ENCODE measurements at places on chromosomes 2 and 18.

DNA sequence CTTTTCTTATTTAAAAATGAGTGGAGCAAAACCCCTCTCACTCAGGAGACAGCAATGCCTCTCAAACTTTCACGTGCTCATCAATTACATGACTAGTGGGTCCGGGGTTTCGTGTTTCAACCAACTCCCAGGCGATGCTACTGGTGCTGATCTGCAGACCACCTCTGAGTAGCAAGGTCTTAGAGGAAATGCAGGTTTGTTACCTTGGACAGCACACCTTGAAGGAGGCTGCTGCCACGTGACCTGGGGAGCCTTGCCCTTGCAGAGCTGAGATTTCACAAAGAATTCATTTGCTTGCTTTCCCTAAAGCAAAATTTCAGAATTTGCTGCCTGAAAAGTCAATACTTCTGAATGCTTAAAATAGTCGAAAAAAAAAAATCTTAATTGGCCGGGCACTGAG, 32.4 kb downstream of the SMIM21 start:
- no peak for DNase-seq

GRCh38 chr2:66694087-66694860, 259.3 kb downstream of the MEIS1 start:
- DNase-seq, result no peak

GRCh38 chr2:185012643-185013042, 414.3 kb downstream of the ZNF804A start:
- DNase-seq, result no peak

DNA sequence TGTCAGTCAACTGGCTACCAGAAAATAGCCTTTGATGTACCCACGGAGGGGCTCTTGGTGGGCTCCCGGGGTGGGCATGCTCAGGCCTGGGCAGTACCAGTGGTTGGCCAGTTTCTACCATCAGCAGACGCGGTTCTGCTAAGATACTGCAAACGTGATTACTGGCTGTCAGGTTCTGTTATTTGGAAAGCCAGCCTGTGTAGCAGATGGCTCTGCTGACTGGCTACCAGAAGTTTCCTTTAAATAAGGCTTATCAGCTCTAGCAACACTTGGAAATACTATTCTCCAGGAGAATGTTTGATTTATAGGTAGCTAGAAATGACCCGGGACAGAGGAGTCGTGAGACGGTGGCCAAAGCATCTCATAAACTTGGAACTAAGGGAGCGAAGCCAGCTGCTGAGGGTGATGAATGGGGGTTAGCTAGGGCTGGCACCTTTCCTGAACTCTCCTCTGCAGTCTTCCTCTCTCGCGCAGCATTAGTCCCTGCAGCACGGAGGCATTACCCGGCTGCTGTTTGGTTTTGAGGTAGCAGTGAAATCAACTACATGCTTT, 171.9 kb downstream of the AGAP1 start:
- no peak for DNase-seq

- DNase-seq, result no peak
Measured at GRCh38 chr2:149258531-149258930, 71.9 kb upstream of the LYPD6 start.

DNA sequence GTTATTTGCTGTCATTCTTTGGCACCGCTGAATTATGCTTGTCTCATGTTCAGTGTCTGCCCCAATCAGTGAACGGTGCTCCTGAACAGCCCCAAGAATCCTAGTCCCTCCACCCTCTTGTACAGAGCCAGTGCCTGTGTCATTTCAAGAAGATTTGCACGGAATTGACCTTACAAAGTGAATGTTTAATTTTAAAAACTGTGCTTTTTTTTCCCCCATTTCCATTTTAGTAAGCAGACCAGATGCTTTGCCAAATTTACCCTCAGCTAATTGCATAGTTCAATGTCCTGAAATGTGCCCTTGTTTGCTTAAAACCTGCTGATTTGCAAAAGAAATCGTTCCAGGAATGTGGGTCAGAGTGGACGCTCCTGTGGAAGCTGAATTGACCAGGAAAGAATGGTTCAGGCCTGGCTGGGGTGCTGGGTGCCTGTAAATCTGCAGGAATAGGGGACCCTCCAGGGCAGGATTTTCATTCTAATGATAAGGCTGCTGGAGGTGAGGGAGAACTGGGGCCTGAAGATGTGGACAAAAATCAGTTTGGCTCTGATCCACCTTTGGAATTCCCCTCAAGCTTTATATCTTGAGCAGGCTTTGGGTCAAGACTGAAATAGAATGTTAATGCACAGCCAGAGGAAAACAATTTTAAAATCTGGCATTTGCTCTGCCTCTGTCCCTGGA, 20.1 kb downstream of the TMEM17 start:
- no peak for DNase-seq

GRCh38 chr2:220318508-220318907, 691.1 kb downstream of the SLC4A3 start:
- DNase-seq, result no peak

DNA sequence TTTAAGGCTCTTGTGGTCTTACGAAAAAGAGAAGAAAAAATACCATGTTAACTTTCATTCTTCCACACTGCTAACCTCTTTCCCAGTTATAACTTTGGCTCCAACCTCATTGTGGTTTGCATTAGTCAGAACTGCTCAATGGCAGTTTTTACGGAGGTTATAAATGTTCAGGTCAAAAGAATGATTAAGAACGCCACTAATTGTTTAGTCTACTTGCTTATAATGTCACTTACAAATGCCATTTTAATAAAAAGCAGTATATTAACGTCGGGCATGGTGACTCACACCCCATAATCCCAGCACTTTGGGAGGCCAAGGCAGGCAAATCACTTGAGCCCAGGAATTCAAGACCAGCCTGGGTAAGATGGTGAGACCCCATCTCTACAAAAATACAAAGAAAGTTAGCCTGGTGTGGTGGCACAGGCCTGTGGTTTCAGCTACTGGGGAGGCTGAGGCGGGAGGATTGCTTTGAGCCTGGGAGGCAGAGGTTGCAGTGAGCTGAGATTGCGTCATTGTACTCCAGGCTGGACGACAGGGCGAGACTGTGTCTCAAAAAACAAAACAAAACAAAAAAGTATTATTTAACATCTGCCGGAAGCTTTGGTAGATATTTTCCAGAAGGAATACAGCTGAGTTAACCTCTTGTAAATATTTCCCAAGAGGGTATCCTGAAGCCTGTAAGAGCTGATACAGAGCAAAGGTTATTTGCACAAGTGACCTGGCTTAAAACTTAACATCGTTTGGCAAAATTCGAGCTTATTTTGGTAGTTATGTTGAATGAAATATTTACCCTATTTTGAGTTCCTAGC, 5.1 kb downstream of the AGPS start:
- DNase-seq, result no peak

DNA sequence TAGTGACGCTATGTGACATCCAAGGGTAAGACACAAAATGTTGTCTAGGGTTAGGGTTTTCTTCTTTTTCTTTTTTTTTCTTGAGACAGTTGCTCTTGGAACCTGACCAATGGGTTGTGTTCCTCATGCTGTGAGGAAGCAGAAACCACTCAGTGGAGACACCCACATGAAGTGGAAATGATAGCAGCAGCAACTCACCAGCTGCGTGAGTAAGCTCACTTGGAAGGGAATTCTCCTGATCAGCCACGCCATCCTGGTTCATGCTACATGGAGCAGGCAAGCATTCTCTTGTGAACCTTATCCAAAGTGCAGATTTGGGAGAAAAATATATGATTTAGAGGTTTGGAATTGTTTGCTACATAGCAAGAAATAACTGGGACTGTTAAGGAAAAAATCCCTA, 863.7 kb downstream of the EPHA4 start:
- no peak for DNase-seq

All from CD4-positive, alpha-beta T cell treated with Interleukin-1 beta for 1 hour (primary cell).